NCI-H1105 treated with DMSO at 0.1 percent for 48 hours (cell line): ENCODE measurements at places on chromosomes 6 and 20.

DNA sequence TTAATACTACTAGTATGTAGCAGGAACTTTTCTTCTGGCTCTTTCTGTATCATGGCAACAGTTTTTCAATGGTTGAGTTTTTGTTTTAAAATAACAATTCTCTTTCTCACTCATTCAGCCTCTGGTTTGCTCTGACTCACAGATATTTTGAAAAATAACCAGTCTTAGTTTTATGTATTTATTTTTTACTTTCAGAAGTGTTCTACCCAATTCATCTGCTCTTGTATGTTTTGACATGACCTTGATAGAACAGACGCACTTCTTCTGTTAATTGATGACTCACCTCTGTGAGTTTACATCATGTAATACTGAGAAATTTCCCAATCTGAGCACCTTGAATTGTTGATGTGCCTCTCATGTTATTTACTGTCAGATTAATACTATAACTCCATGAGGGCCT lies 178.9 kb downstream of the SASH1 start:
- no peak for DNase-seq

DNA sequence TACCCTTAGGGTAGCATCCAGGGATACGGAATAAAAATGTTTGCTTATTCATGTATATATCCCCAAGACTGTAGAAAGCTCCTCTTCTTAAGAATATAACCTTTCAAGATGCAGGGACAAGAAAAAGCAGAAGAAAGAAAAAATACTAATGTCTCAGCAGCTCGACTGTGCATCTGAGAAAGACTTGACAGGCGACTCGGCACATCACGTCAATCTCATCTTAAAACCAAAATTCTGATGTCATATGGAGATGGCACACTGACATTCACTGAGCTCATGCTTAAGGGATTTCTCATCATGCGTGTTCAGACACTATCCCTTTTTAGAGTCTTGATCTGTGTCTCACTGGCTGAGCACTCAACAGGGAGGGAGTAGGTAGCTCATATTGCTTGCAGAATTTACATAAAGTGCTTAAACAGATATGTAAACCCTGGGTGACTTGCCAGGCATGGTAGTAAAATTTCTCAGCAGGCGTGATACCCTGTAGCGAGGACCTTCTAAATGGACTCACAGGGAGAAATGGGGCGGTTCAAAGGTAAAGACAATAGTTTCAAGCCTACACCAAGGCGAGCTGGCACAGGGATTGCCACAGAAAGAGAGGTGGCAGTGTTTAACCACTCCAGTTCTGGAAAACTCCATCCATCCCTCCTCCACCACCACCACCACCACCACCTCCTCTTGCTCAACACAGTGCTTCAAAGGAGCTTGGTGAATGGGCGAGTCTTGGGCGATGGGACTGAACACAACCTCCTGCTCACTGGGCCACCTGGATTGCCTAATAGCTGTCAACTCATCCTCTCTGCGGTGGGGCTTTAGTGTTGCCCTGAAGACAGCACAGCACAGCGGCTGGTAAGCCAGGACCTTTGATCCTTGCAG lies 330.5 kb downstream of the TFAP2A start:
- no peak for DNase-seq

DNA sequence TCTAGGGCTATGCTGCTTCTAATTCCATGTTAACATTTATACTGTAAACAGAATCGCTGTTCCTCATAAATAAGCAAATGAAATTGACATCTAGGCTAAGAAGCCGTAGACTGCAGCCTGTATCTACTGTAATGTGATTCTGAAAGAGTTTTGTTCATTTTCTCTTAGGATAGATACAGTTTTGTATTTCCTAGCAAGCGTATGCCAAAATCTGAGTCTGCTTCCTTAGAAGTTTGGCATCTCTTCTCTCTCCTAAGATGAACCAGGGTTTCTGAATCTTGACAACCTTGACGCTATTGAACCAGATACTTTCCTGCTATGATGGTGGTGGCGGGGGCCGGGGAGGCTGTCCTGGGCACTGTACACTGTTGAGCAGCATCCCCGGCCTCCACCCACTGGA lies 198.0 kb downstream of the TSHZ2 start:
- no peak for DNase-seq

GRCh38 chr6:106849676-106850332 lies 124.7 kb downstream of the CD24 start:
- DNase-seq, result no peak

- DNase-seq, result no peak
Observed at GRCh38 chr20:52654567-52654966, 317.6 kb upstream of the TSHZ2 start.

- no peak for DNase-seq
Observed at GRCh38 chr6:44102527-44102926, 24.7 kb downstream of the MRPL14 start.

- DNase-seq, result no peak
Observed at GRCh38 chr6:38573801-38574395, 65.8 kb downstream of the BTBD9 start.

DNA sequence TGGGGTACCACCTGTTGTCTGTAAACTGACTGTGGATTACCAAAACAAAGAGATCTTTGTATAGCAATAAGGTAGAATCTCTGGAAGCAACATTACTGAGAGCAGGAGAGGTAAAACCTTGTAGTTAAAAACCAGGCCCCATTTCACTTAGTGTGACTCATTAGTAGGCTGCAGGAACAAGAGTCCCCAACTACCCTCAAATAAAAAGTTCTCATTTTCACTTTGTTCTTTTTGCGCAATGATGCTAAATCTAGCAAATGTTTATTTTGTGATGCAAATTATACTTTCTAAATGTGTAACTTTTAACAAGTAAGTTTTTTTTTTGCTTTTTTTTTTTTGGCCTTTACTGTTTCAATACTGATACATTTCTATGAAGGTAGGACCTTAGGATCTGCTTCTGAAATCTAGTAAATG lies 67.1 kb downstream of the ESF1 start:
- DNase-seq, result no peak

DNA sequence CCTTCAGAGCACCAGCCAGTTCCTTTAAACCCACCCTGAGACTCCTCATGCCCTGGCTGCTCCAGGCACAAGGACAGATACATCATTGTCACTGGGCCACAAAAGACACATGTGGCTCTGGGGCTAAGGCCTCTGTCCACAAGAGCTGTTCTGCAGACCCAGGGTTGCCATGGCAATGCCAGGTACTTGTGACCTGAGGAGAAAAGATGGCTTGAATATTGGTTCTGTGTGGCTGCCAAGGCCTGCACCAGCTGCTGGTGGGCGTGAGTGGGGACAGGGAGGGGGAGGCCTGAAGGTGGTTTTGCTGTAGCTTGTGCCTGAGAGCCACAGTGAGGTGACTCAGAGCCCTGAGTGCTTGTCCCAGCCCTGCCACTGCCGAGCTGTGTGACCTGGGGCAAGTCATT lies 31.8 kb downstream of the SAYSD1 start:
- peak; percentile 73 for DNase-seq

- no peak for DNase-seq
Observed at GRCh38 chr6:14950103-14950969, 295.5 kb upstream of the JARID2 start.

DNA sequence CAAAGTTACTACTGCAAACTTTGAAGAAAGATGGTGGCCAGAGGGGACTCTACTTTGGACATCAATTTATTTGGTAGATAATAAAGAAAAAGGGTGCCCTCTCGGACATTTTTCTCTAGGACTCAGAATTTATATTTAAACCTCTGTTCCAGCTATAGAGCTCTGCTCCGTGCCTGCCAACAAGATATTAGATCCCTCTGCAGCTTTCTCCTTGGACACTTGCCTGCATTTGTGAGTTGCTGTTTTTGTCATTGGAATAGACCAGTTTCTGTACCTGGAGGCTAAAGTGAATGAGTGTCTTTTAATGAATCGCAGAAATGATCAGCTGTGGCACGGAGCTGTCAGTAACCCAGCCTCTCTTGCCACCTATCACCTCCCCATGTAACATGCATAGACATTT lies 253.5 kb downstream of the NRN1 start:
- no peak for DNase-seq
